ENCODE measurements at places on chromosomes 5 and 9.

DNA sequence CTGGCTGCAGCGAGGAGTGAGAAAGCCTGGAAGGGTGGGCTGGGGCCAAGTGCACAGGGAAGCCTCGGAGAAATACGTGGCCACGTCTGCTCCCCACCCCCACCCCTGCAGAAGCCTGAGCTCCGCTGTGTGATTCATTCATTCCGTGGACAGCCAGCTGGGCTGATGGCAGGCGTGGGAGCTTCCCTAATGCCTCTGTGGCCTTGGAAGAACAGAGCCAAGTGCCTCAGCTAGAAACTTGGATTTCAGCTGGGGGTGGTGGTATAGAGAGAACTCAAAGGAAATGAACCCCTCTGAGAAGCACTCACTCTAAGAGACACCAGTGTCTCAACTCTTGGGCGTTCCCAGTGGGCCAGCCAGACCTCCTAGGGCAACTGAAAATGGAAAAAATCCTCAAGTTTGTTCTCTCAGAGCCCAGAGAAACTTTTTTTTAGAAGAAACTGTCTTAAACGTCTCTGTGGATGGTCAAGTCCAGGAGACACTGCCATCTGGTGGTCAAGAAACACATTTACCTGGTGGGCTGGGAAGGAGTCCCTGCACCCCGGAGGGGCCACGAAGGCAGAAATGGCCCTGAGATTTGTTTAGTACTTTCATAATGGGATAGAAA lies 18.0 kb downstream of the ATOX1 start:
- DNase-seq = no peak

DNA sequence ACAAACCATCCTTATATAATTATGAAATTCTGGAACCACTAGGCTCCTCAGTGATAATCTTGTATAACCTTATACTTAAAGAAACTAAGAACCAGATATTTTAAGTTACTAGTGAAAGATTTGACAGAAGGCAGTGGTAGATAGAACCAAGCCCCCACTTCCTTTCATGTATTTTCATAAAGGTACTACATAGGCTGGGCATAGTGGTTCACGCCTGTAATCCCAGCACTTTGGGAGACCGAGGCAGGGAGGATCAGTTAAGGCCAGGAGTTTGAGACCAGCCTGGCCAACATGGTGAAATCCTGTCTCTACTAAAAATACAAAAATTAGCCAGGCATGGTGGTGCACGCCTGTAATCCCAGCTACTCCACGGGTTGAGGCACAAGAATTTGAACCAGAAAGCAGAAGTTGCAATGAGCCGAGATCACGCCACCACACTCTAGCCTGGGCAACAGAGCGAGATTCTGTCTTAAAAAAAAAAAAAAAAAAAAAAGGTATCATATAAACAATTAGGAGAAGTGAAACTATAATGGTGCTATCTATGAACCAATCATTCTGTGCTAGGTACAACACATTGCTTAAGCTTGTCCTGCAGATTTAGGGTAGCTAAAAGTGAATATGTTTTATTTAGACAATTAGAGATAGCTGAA lies 27.9 kb upstream of the DTWD2 start:
- DNase-seq = no peak

GRCh38 chr5:33743099-33743498 lies 148.7 kb downstream of the ADAMTS12 start:
- no peak for DNase-seq

- DNase-seq = no peak
These were observed 33.2 kb downstream of the GRIN3A start for GRCh38 chr9:101705135-101705661.

DNA sequence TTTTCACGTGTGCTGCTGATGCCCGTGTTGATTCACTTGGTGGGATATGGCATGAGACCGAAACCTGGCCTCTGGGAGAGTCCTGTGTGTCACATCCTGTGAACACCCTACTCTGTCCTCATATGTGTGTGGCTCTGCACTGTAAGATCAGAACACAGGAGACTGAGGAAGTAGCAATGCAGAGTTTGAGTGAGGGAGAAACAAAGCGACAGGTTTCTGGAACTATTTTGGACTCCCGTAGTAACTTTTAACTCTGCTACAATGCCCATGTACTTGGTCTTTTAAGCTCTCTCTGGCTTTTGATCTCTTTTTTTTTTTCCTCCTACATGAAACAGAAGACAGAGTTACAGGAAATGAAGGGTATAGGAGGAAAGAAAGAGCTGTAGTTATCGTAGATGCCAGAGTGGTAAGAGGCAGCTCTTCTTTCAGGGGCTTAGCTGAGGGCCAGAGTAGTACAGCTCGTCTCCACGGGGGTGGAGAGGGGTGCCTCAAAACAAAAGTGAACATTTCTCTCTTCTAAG lies 26.6 kb downstream of the GRAMD2B start:
- DNase-seq = peak; percentile 3

DNA sequence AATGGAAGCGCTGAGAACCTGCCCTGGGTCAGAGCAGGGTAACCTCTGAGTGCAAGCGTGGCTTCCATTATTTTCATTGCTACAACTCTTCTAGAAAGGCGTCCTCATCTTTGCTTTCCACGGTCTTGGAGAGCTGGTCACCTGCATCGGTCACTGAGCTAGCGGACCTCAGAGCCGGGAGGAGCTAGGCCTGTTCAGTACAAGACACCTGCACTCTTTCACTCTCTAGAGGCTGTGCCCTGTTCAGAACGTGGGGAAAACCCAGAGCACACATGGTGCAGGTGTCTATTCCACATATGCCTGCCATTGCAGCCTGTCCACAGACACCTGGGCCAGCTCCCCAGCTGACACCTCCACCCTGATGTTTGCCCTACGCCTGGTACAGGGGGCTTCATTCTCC lies 147.8 kb upstream of the IRX2 start:
- DNase-seq = no peak

- no peak for DNase-seq
These were observed 188.7 kb downstream of the EBF1 start for GRCh38 chr5:158910782-158911692.

Data from stimulated activated CD4-positive, alpha-beta T cell treated with anti-CD3 and anti-CD28 coated beads, Interleukin-1b, Interleukin-23, amount 100 ng/mL, for 1 hour (primary cell).